ENCODE measurements at places on chromosomes 16 and 17.

- no peak for DNase-seq
Observed at GRCh38 chr16:13672196-13672595, 247.8 kb upstream of the ERCC4 start.

- DNase-seq: peak; percentile 59
Observed at GRCh38 chr16:88633684-88634140, 4.7 kb upstream of the IL17C start.

DNA sequence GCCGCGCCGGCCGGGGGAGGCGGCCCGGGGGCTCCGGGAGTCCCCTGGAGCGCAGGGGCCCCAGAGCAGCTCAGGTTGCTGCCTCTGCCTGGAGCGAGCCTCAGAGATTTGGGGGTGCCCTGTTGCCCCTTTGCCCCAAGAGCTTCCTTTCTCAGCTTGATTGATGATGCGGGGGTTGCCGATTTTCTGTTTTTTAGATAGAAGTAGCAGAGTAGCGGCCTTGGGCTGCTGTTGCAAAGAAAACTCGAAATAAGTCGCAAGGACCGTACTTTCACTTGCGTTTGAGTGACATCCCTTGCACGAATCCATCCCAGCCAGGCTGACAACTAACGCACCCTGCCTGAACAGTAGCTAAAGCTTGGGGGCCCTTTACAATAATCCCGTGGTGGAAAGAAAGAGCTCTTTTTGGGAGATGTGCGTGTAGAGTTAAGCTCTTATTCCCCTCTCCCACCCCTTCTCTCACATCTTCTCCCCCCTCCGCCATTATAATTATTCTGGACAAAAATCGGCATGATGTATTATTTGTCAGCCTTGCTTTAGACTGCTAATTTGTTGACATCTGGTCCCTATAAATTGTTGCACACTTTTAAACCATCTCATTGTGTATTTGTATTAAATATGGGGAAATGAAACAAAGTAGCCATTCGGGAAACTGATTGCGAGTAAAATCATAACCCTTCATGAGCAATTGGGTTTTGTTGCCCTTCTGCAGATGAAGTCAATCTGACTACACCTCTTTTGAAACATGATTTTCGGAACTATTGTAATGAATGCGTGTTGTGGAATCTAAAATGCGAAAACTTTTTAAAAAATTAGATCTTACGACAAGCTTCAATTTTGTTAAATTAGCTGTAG, 873 bp downstream of the USP10 start:
- peak; percentile 17 for DNase-seq

DNA sequence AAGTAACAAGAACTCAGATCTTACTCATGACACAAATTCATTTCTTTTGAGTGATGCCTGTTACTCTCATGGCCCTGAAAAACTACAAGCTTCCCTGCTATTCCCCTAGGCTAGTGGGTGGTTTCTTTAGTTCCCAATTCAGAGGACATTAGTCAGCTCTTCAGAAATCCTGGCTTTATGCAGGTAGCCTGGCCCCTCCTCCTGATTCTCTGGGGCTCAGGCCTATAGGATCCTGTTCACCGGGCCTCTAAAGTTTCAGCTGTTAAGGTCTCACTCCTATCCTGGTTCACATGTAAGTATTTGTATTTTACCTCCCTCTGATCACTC, 87.3 kb upstream of the IRX5 start:
- no peak for DNase-seq

DNA sequence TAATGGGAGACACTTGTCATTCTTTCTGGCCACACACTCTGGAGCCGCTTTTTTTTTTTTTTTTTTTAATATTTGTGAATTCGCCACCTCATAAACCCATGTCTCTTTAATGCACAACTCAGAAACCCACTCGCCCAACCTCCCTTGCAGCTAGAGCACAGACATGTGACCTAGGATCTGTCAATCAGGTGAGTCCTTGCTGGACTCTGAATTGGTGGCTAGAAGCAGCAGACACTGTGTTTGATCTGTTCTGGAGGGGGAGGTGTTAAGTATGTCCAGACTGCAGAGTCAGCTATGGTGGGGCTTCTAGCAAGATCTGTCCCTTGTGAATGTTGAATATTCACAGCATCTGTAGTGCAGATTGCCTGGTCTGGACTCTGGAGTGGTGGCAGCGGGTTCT, 112.1 kb downstream of the PRKCB start:
- DNase-seq: no peak

GRCh38 chr16:85293904-85294642, 181.8 kb upstream of the CIBAR2 start:
- DNase-seq: no peak

DNA sequence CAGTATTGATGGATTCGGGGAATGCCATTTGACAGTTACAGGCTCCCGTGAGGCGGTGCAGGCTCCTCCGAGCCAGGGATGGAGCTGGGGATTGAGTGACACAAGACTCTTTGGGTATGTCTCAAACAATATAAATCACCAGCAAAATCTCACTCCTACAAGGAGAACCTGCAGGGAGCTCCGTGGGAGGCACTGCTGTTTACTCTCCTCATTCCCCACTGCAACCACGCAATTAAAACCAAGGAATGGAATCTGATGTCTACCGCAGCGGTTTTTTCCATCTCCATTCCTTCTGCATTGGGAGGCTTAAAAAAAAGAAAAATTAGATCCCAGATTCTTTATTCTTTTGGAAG, 157.9 kb downstream of the WWOX start:
- DNase-seq: no peak

DNA sequence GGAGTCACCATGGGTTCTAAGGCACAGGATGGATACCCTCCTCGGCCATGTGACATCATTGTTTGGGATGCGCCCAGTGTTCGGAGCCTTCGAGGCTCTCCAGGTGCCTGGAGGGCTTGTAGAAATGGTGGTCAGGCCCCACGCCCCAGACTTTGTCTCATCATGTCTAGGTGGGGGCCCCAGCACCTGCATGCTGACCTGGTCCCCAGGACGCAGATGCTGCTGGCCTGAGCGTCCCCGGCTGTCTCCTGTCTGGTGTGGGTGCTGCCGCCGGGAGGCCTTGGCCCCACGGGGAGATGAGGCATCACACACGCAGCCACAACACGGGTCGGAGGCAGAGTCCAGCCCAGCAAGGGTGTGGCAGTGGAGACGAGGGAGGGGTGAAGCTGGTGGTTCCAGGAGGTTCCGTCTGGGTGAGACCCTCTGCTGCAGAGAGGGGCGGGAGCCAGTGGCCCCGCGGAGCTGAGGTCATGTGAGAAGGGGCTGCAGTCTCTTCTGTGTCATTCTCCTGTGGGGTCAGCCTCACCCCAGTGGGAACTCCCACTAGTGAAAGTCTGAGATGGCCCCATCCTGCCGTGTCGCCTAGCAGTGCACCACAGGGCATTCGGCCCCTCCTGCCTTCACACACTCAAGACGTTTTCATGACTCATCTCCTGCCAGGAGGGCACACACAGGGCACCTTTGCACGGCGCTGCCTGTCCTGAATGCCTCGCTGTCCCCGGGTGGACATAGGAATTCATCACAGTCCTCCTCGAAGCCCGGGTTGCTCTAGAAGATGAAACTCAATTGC, 46.6 kb downstream of the JPH3 start:
- no peak for DNase-seq

GRCh38 chr16:59047114-59047513, 313.0 kb upstream of the GOT2 start:
- no peak for DNase-seq

DNA sequence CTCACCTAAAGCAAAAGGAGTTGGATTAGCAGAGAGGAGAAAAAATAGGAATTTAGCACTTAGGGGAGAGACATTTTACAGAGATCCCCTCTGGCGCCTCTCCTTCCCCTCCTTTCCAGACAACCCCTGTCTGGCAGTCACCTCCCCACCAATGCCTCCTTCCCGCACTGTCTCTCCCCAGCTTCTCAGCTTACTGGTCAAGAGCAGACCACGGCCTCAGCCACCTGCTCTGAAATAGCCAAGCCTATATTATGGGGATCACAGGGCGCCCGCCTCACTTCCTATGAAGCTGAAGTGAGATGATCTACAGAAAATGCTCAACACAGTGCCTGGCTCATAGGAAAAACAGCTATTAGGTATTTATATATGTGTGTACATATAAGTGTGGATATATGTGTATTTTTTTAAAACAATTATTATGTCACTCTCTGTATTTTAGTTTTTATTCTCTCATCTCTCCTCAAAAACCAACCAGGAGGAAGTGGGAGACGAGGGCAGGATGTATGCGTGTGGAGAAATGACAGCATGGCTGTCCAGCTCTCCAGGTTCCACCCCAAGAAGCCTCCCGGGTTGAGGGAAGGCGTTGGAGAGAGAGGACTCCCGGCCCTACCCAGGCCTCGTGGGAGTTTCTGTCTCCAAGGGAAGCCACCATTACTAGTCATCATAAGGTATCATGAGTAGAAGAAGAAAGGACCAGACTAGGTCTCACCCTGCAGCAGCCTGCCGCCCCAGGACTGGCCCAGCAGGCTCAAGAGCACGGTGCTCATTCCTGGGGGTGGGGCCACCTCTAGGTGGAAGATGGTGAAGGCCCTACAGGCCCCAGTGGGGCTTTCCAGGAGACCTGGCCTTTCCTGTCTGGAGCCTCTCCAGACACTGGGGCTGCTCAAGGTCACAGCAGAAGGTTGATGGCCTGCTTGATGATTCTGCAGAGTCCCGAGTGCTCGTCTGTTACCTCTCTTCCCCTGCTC, 27.2 kb downstream of the MAP3K14 start:
- DNase-seq: no peak

- DNase-seq: no peak
Observed at GRCh38 chr16:28069971-28070794, 6.7 kb upstream of the GSG1L start.

- DNase-seq: no peak
Observed at GRCh38 chr16:49342336-49343265, 31.0 kb upstream of the C16orf78 start.

- no peak for DNase-seq
Observed at GRCh38 chr16:87555647-87556046, 46.7 kb upstream of the JPH3 start.

DNA sequence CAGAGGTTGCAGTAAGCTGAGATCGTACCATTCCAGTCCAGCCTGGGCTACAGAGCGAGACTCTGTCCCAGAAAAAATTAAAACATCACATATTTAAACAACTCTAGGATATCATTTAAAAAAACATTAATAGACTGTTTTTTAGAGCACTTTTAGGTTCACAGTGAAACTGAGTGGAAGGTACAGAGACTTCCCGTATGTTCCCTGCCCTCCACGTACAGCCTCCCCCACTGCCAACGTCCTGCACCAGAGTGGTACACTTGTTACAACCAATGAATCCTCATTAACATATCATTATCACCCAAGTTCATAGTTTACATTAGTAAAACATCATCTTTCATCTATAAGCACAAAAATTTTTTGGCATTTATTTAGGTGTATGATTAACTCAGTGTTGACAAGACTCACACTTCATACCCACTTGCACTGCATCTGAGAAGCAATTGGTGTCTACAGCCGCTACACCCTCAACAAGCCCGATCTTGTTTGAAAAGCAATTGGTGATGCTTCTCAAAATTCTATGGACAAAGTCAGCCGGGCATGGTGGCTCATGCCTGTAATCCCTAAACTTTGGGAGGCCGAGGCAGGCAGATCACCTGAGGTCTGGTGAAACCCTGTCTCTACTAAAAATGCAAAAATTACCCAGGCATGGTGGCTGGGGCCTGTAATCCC, 39.9 kb upstream of the STH start:
- no peak for DNase-seq

DNA sequence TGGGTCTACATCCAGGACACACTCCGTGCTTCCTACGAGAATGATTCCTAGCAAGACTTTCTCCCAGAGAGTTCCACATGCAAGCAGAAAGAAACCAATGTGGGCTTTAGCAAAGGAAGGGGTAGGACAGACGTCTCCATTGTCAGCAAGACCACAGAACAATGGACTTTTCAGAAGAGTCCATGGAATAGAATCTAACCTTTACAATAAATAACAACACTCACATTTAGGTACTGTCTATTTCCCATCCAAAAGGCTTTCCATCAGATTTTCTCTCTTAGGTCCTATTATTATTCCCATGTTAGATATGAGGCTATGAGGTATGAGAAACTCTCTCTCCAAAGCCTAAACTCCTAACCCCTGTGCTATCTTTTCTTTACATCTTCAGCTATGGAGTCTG, 360.9 kb downstream of the GRIN2A start:
- DNase-seq: no peak

- DNase-seq: no peak
Observed at GRCh38 chr17:28992625-28993600, 12.9 kb downstream of the SEZ6 start.

DNA sequence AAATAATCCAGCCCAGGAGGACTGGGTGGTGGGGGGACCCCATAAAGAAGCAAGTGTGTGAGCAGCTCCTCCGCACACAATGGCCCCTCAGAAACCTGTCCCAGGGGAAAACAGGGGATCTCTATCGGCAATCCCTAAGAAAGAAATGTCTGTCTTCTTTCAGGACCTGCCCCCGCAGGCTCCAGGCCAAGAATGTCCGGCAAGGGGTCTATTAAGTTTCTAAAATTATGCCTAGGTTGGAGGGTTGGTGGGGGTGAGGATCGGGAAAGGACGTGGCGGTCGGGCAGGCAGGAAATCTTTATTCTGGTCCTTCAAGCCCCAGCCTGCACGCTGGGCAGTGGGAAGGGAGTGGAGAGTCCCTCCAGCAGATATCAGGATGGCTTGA, 23.4 kb upstream of the LITAF start:
- no peak for DNase-seq

DNA sequence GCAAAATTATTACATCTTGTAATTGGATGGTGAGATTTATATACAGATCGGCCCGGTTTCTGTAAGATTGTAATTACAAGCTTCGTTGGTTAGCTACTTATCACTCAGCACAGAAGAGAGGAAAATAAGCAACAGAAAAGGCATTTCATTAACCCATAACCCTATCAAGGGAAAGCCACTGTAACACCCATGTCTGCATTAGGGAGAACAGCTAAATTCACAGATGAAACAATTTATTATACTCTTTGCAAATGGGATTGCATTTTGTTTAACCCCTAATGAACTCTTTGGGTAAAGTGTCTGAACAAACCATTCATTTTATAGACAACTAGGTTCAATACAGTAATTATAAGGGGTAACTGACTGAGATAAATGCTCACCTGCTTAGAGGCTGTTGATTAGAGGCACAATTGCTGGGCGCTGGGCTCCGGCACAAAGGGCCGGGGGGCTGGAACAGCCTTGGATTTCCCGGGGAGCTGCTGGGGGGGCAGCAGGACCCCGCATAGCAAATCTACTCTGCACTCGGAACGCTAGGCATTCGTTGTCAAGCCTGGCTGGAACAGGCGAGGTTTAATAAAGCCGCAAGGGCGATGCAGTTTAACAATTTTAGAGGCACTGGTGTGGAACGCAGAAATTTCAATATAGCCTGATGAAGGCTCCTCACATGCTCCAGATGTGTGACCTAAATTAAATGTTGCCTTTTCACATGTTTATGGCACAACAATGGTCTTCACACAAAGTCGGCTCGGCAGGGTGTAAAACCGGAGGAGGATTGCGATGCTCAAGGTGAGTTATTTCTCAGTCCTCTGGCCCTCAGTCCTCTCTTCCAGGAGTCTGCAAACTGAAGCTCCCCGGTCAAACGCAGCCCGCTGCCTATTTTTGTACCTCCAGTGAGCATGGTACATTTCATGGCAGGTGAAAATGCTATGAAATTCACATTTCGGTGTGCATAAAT, 134.0 kb upstream of the IRX6 start:
- no peak for DNase-seq

Measured in activated gamma-delta T cell treated with Interleukin-2 at 50 U/mL for 16 hours (primary cell).